ENCODE measurements at places on chromosomes 16 and 17.

DNA sequence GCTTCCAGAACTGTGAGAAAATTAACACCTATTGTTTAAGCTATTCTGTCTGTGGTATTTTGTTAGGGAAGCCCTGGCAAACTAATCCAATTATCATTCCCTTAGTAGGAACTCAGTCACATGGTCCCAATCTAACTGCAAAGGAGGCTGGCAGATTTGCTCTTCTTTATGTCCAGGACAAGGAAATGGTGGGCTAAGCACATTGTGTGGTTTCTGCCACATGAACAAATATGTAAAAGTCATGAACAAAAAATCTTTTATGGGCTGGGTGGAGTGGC, 278.6 kb upstream of the RPL38 start:
- no peak for DNase-seq

GRCh38 chr17:72004011-72004427, 116.8 kb upstream of the SOX9 start:
- no peak for DNase-seq

GRCh38 chr17:43660816-43661493, 767 bp downstream of the MEOX1 start:
- DNase-seq, result no peak

GRCh38 chr17:20217677-20218076, 208.5 kb downstream of the SPECC1 start:
- DNase-seq, result no peak

DNA sequence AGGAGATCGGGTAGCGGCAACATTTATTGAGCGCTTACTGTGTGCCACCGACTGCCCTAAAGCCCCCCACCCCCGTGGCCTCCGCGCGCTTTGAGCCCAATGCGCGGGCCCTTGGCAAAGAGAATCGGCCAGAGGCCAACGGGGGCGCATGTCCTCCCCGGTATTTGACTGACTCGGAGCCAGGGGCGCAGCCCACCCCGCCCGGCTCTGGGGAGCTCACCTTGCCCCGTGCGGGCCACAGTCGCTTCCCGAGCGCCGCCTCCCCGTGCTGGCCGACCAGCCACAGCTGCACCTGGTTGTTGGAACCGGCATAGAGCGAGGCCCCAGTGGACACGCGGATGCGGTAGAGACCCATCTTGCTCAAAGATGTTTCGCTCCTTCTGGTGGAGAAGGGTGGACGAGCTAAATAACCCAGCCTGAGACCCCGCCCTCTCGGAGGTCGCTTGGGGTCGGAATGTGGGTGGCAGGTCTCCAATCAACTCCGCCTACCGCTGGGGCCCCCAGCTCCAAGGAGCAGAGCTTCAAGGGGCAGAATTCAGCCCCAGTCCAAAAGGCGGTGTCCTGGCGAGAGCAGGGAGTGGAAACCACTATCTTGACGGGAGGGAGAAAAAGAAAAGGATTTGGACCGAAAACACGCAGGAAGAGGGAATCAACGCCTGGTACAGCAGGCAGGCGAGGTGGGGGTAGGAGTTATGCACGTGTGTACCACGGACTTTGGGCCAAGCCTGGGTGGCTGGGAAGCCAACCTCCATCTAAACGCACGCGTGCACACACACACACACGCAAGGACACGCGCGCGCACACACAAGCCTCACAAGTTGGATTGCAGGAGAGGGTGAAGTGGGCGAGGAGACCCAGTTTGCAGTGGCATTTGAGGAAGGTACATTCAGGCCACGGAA, at the start of gene ALOX15:
Gene ALOX15, minus strand, starts transcription at position 382 of the 899 bp plus-strand sequence. Its CDS starts 27 bp downstream, at position 355.
- DNase-seq, result no peak

GRCh38 chr16:89618109-89618998, 4.9 kb downstream of the DPEP1 start:
- no peak for DNase-seq

GRCh38 chr16:8923199-8923598, 40.5 kb downstream of the USP7 start:
- DNase-seq, result no peak

DNA sequence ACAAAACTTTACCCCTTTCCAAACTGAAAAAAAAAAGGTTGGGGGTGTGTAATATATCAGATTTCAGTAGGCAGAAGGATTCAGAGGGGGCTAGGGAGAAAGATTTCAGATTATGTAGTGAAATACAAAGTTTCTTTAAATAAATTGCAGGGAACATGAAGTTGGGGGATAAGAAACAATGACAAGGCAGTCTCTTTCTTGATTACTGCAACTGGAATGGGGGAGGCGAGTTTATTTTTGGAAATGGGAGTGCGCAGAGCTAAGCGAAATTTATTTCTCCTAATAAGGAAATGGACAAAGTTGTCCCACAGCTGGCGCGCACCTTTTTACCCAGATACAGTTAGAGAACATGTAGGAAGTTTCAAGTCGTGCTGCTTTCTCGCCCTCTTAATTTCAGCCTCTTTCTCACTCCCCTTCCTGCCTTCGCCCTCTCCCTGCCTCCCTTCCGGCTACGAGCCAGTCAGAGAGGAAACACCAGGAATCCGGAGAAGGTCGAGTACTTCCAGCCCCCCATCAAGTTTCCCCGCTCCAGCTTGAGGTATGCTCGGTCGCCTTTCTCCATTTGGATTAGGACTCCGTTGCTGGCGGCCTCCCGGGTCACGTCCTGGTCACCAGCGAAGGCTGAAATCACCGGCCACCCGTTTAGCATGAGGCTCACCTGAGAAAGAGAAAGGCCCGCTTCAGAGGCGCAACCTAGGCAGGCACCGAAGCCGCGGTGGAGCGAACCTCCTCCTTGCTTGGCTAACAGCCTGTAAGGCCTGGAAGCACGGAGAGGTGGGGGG, 2.5 kb downstream of the CBLN1 start:
- DNase-seq, result no peak

DNA sequence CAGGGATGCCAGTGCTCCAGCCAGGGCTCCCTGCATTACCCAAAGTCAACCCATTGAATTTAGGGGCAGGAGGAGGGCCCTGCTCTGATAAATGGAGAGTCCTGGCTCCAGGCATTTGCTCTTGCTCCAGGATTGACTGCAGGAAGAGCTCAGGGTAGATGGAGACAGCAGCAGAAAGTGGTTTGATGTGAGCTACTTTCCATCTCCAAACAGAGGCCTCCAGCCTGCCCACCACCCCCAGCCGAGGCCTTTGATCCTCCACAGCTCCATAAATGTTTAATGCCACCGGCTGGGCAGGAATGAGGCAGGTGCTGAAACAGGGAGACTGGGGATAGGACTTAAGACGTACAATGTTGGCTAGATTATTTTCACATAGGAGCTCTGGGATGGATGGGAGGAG, 4.3 kb upstream of the SEZ6 start:
- no peak for DNase-seq

GRCh38 chr17:28960256-28961061, 9.1 kb upstream of the PHF12 start:
- no peak for DNase-seq

GRCh38 chr17:57379895-57380434, 123.6 kb downstream of the MSI2 start:
- DNase-seq, result no peak

GRCh38 chr16:18829251-18829650, 27.9 kb upstream of the ARL6IP1 start:
- no peak for DNase-seq

GRCh38 chr16:53417011-53417410, 17.3 kb upstream of the RBL2 start:
- DNase-seq, result no peak

GRCh38 chr17:1373707-1374237, 26.2 kb downstream of the YWHAE start:
- DNase-seq, result no peak

GRCh38 chr16:1428511-1428910, 2.4 kb upstream of the PERCC1 start:
- DNase-seq, result no peak

GRCh38 chr17:77863814-77864161, 94.7 kb upstream of the TNRC6C start:
- DNase-seq, result no peak

GRCh38 chr16:67562918-67563707, 787 bp downstream of the CTCF start:
- no peak for DNase-seq

- DNase-seq, result no peak
These were observed 74.1 kb downstream of the NTN1 start for GRCh38 chr17:9095390-9095789.

- no peak for DNase-seq
These were observed 83.3 kb downstream of the HS3ST3A1 start for GRCh38 chr17:13518261-13519000.

GRCh38 chr16:46607529-46607928, 13.7 kb downstream of the SHCBP1 start:
- no peak for DNase-seq

DNA sequence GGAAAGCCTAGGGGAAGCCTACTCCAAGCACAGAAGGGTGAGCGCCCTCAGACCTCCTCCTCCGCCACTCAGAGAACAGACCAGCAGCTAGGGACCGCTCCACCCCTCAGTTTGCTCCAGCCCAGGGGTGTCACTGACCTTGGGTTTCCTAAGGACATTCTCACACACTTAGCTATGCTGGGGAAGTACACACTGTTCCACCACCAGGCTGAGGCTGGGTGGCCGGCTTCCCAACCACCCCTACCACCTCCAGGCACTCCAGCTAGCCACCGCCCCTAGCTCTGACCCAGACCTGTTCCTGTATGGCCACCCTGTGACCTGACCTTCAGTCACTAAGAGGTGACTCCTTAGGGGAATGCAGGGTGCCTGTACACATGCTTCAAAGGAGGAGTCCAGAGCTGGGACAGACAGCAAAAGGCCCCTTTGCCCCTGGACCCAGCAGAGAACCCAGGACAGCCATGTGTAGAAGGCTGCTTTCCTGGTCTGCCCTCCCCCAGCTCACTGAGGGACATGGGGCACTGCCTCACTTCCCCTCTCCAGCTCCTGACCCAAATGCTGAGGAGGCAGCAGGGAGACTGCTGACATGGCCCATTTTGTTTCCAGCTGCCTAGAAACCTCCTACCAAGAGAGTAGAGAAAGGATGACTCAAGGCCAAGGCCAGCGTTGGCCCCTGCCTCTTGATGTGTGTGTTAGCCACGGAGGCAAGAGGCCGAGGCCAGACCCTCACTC, 6.7 kb downstream of the HSPB9 start:
- DNase-seq, result no peak

GRCh38 chr17:78766743-78767294, 15.3 kb downstream of the CYTH1 start:
- no peak for DNase-seq

DNA sequence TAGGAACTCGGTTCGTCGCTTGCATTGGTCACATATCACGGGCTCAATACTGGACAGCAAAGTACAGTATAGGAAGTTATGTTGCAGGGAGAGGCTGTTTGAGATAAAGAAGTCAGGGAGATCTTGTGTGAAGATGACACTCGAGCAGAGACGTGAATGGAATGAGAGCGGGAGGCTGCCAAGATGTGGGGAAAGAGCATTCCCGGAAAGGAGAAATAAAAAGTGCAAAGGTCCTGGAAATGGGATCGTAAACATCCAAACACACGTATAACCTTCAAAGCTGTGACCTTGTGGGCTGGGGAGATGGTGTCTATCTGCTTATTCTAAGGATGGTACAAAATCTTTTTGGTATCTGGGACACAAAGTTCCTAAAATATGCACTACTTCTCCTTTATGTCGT, 43.0 kb upstream of the MYOCD start:
- no peak for DNase-seq

DNA sequence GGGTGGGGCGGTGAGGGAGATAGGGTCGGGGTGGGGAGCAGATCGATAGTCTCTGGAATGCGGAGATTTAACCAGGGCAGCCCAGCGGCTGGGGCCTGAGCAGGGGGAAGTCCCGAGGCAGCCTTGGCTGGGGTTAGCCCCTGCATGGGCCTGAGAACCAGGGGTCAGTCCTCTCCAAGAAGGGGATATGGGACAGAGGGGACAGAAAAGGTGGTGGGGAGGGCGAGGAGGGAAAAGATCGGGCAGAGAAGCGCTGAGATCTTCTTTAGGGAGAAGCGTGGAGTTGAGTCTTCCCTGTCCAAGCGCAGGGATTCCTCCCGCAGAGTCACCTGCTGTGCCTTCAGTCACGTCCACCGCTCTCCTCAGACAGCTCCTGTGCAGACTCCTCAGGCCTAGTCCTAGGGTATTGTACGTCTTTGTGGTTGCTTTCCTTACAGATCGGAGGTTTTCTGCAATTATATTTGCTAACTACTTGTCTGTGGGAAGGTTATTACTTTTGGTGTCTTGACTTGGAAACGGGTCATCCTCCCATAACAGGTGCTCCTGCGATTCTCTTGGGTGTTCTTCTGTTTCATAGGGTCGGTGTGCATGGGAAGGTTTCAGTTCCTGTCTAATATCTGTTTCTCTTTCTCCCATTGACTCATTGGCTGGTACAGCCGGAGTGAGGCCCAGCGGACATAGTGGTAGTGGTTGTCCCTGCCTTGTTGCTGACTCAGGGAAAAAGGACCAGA, 952 bp downstream of the CD300A start:
- no peak for DNase-seq

DNA sequence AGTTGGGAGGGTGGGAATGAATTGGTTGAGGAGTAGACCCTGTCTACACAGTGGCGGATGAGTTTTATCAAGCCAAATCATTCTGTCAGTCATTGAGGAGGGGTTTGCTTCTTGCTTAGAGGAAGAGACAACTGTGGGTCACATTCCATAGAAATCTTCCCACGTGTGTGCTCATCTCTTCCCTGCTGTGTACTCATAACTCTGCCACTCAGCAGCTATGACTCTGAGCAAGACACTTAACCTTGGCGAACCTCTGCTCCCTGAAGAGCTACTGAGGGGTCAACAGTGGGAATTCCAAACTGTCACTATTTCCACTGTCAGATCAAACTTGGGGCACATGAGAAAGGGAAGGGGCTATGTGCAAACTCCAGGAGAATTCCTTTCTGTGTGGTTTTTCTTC, 72.6 kb upstream of the COX10 start:
- no peak for DNase-seq

- DNase-seq, result no peak
These were observed 542.1 kb downstream of the XYLT1 start for GRCh38 chr16:16928532-16929109.

DNA sequence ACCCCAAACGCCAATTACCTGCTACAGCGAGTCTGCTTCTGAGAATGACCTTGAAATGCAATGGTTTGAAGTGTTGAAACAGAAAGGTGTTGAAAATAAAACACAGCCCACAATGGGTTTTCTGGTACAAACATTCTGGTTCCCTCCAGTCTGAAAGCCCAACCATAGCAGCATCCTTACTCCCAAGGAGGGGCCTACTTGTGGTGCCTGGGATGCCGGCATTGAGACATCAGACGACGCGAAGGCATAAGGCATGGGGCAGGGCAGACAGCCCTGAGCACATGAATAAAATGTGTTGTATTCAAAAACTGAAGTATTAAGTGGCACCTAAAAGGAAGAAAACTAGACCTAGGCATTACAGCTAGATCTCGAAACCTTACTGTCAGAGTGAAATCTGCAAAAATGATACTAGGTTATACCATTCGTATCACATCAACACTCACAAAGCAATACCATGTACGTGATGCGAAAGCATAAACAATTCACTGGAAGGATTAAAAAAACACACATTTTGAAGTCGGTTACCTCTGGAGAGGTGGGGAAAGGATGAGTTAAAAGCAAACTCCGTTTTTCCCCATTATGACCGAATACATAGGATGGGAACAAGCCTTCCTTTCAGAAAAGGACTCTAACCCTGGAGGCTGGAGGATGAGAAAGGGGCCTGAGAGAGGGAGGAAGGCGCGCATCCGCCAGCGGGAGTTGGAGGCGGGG, 702 bp downstream of the NUDT21 start:
- no peak for DNase-seq

GRCh38 chr16:83685615-83686165, 122.1 kb upstream of the HSBP1 start:
- no peak for DNase-seq
